Stimulated activated CD4-positive, alpha-beta T cell treated with anti-CD3 and anti-CD28 coated beads, Interleukin-1b, Interleukin-23, amount 100 ng/mL, for 24 hours (primary cell): ENCODE measurements at places on chromosomes 4 and X.

GRCh38 chr4:69323284-69323683 lies 43.0 kb downstream of the UGT2B28 start:
- DNase-seq, result no peak

DNA sequence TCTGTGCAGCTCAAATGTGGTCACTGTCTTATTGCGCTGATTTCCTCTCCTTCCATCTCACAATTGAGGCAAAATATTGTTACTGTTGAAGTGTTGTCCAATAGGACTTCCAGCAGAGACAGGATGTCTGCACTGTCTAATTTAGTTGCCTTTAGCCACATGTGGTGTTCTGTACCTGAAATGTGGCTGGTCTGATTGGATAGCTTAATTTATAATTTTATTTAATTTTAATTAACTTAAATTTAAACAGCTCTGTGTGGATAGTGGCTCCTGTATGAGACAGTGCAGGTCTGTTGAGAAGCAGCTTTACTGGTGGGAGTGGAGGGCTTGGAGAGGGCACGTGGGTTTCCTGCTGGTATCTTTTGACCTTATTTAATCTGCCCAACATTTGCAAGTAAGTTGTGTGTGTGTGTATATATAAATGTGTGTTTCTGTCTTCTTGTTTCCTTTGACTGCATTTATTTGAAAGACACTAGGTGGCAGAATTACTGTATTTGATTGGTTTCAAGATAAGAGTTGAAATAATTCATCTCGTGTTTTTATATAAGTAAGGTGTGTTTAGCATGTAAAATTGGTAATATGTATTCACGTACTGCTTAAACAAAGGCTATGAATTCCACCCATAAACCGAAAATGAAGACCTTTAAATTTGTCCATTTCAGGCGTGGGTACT lies 55.3 kb upstream of the MSANTD1 start:
- no peak for DNase-seq

- DNase-seq, result no peak
Observed at GRCh38 chr4:80049813-80050534, 23.1 kb downstream of the ANTXR2 start.

DNA sequence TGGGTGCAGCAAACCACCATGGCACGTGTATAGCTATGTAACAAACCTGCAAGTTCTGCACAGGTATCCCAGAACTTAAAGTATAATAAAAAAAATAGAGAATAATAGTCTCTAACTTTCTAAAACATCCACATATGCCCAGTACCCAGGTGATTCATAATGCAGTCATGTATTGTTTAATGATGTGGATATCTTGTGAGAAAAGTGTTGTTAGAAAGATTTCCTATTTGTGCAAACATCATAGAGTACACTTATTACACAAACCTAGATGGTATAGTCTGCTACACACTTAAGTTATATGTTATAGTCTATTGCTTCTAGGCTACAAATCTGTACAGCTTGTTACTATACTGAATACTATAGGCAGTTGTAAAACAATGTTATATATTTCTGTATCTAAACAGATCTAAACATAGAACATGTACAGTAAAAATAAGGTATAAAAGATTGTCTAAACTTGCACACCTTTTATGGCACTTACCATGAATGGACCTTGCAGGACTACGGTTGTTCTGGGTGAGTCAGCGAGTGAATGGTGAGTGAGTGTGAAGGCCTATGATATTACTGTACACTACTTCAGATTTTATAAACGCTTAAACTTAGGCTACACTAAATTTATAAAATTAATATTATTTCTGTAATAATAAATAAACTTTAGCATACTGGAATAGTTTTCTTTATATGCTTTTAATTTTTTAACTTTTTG lies 232.2 kb upstream of the SLIT2 start:
- DNase-seq, result no peak

DNA sequence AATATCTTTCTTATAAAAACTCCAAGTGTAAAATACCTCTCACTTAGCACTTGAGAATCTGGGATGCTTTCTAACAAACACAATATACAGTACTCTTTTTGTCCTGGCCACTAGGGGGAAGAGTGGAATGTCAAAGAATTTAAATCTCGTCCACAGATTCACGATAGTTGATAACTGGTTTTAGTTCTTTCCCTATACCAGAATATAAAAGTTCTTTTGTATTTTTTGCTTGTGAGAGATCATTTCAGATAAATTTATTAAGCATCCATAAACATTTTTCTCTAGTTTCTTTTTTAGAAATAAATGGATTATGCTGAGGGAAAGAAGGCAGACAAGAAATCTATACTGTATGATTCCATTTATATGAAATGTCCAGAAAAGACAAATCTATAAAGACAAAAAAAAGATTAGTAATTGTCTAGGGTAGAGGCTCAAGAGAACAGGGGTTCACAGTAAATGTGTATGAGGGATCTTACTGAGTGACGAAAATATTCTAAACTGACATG lies 50.4 kb downstream of the MGARP start:
- no peak for DNase-seq

DNA sequence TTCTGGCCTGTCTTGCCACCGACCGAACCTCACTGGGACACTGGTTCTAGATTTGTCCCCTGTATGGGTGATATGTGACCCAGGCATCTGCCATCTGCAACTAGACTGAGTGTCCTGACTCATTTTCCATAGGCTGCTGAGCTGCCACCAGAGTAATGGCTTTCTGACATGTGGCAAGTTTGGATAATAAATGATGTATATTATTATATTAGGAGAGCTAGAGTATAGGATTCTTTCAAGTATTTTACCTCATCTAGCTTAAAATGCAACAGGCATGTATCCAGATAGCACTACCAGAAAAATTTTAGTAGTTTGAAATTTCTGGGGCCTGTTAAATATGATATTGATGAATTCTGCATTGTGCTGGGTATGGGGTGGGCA lies 15.8 kb upstream of the PGRMC2 start:
- no peak for DNase-seq

GRCh38 chrX:1601768-1602085 lies 10.3 kb downstream of the AKAP17A start:
- DNase-seq, result no peak

DNA sequence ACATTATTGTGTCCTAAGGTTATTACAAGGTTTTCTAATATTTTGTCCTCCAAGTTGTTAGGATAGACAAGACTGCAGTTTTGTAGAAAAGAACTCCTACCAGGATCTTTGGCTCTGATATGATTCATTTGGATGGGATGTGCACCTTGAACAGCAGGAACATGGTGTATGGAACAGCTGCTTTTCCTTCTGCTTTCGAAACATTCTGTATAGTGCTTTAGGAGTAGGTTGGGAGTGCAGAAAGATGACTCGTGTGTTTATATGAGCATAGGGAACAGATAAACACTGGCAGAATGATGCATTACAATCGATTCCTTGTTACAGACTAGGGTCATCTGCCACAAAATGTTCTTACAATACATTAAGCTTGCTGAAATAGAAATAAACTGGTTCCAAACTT lies 790.1 kb downstream of the DMD start:
- no peak for DNase-seq

DNA sequence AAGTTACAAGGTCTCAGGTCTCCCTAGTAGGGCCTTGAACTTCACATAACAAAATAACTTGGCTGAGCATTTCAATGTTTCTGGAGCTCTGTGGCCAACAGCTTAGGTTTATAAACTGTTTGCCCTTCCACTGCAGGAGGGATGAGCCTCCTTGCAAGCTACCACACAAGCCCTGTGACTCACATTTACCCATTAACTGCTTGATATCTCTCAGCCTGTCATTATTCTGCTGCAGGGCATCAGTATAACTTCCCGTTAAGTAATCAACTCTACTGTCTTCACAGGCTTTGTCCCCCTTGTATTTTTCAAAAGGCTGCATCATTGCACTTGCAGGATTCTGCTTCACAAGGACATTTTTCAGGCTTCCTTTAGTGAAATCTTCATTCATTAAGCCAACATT lies 151.7 kb upstream of the CXCL13 start:
- DNase-seq, result no peak

- DNase-seq, result no peak
Observed at GRCh38 chrX:13661735-13662288, 8.9 kb downstream of the TCEANC start.

- no peak for DNase-seq
Observed at GRCh38 chr4:102667001-102667400, 93.8 kb downstream of the MANBA start.

GRCh38 chr4:8759987-8760386 lies 111.7 kb downstream of the HMX1 start:
- no peak for DNase-seq

DNA sequence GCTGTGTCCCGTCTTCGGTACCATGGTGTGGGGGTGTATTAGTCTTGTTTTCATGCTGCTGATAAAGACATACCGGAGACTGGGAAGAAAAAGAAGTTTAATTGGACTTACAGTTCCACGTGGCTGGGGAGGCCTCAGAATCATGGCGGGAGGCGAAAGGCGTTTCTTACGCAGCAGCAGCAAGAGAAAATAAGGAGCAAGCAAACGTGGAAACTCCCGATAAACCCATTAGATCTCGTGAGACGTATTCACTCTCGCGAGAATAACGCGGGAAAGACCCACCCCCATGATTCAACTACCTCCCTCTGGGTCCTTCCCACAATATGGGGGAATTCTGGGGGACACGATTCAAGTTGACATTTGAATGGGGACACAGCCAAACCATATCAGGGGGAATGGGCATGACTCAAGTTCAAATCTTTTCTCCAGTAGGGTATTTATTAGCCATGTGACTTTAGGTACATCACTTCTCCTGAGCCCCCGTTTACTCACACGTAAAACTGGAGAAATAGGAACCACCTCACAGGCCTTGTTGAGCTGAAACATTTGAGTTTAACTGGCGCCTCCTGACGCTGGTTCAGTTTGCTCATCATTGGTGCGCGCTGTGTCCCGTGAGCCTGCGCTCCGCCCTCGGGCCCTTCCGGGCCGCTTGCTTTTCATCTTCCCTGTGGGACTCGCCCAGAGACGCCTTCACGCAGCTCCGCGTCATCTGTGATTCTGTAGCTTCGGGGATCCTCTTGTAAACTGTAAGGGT lies 35.5 kb upstream of the FAT1 start:
- DNase-seq, result no peak
